K562 (cell line): ENCODE measurements at places on chromosomes 13 and 19.

GRCh38 chr13:25930653-25931052 lies 121.2 kb downstream of the SHISA2 start:
- DNase-seq = no peak

DNA sequence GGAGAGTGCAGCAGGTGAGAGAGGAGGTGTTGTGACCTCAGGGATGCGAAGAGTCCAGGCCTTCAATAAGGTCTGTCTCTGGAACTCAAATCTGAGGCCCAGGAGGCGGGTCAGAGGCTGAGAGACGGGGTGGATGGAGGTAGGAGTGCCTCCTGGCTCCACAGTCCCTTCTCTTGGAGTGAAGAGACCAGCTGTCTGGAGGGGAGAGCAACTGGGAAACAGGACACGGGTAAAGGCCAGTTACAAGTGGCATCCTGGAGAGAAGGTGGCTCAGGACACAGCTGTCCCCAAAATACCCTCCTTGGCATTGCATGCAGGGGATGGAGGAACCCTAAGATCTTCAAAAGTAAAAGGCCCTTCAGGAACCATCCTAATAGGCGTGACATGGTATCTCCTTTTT lies 19.2 kb downstream of the PDE4A start:
- no peak for DNase-seq

DNA sequence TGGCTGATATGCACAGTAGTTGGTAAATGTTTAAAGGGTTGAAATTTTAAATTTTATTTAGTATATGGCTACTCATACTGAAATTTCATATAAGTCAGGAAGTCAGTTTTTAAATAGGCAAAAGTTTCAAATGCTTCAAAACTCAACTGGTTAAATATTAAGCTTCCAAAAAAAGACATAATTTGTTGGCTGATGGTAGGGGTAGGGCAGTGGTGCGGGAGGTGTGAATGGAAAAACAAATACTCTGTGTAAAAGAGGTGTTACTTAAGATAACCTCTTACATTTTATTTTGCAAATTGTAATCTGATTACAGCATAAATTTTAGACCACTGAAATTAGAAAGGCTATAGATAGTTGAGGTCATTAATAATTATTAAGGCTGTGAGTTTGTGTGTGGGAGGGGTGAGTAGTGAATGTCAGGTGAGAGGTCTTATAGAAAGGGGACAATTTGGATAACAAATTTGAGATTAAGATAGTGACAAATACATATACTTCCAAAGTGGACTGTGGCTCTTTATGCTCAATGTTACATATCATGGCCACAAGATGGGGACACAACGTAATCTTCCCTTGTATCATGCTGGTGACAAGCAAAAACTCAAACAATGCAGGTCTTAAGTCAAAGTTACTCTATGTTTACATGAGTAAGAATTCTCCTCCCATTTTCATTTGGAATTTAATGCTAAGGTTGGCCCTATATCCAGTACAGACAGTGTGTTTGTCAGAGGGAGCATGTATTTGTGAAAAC lies 36.6 kb upstream of the OXGR1 start:
- DNase-seq = peak; percentile 19

DNA sequence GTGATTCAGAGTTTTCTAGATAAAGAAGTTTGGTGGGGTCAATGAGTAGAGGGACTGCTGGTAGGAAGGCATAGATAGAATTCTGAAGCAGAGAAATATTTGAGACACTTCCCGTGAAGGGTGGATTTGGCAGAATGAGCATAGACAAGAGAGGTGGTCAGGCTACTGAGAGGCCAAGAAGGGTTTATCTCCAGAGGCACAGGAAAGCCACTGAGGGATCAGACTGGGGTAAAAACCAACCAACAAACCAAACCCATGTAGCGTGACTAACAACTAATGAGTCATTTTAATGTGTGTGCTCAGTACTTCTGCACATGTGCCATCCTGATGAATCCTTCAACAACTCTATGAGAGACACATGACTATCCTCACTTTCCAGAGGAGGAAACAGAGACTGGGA lies 60.0 kb upstream of the SERP2 start:
- DNase-seq = no peak

GRCh38 chr13:42048684-42049453 lies 421 bp downstream of the DGKH start:
- DNase-seq = peak; percentile 87

GRCh38 chr13:60094385-60095088 lies 69.2 kb downstream of the DIAPH3 start:
- DNase-seq = no peak
